ENCODE measurements at places on chromosomes 16 and 17.
A peak's percentile ranks its signal among the peaks of the same experiment; 100 is the strongest.

- DNase-seq, result no peak
These were observed 17.8 kb upstream of the BLMH start for GRCh38 chr17:30309591-30309990.

- peak; percentile 80 for DNase-seq
These were observed 4.2 kb downstream of the BORCS6 start for GRCh38 chr17:8185582-8186445.

DNA sequence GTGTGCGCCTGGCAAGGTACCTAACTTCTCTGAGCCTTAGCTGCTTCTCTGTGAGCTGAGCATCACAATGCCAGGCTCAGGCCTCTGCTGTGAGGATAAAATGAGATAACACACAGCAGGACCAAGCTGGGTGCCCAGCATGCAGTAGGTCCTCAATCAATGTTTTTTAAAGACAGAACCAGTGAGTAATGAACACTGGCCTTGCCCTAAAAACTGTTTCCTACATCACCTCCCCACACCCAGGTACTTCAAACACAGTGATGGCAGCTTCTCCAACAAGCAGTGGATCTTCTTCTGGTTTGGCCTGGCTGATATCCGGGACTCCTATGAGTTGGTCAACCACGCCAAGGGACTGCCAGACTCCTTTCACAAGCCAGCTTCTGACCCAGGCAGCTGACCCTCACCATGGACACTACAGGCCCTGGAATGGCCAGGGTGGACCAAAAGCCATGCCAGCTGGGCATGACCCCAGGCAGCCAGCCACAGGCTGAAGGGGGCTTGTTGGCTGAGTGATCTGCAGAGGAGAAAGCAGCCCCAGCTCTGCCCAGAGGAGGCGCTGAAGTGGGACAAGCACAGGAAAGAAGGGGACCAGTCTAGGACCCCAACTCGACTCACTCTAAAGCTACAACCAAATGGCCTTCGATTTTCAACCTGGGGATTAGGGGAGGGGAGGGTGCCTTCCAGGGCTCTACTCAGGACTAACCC, 3.9 kb downstream of the NAGS start:
- DNase-seq, result no peak

GRCh38 chr16:66155933-66156332, 210.6 kb upstream of the CDH5 start:
- DNase-seq, result no peak

- DNase-seq, result no peak
These were observed 344.7 kb downstream of the GRIN2A start for GRCh38 chr16:9837481-9837880.

DNA sequence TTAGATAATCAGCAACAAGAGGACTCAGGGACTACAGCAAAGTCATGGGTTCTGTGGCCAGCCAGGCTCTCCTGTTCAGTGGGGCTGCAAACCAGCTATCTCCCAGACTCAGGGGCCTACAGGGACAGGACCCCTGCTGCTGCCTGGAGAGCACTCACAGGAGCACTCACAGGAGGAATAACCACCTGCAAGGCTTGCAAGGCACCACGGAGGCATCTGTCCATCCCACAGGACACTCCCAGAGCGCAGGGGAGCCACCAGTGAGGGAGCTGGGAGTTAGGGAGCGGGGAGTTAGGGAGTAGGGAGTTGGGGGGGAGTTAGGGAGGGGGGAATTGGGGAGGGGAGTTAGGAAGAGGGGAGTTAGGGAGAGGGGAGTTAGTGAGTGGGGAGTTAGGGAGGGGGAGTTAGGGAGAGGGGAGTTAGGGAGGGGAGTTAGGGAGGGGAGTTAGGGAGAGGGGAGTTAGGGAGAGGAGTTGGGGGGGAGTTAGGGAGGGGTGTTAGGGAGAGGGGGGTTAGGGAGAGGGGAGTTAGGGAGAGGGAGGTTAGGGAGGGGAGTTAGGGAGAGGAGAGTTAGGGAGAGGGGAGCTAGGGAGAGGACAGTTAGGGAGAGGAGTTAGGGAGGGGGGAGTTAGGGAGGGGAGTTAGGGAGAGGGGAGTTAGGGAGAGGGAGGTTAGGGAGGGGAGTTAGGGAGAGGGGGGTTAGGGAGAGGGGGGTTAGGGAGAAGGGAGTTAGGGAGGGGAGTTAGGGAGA, 5.7 kb downstream of the CANT1 start:
- DNase-seq, result no peak

DNA sequence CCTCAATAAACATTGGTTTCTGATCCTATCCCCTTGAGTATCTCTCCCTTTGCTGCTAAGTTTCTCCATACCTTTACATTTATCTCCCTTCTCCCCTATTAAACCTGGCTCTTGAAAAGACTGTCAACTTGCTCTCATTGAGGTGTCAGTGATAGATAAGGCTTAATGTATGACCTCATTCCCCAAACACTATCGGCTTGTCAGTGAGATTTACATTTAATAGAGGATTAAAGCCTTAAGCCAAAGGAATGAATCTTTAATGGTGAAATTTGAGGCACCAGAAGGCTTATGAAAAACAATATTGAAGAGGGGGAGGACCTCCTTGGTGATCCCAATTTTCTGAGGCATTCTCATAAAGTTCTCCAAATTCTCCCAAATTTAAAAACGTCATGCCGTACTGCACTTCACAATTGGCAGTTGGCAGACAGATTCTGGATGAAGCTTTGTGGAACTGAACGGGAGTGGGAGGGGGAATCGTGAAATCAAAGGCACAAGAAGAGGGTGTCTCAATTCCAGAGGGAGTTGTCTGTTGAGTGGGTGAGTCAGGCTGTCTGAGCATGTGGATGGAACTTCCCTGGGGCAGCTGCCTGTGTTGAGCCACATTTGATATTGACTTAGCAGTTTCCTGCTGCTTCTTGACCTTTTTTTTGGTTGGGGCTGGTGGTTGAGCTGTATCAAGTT, 478.8 kb downstream of the NPIPA7 start:
- DNase-seq, result no peak

DNA sequence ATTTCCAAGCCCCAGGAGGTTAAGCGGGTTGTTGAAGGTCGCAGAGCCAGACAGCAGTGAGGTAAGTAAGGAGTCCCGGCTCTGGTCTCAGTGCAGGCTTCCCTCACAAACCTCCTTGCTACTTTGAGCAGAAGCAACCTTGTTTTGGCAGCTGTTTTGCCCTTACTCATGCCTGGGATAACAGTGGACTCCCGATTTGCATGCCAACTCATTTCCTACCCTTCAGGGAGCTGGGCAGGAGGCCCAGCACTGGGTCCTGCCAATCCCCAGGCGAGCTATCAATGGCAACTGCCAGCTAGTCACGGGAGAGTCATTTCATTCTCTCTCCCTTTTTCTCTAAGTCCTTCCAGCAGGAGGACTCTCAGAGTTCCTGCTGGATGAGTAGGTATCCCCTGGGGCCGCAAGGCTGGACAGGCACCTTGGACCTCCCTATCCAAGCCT, 72.0 kb upstream of the KSR1 start:
- no peak for DNase-seq

- no peak for DNase-seq
These were observed 271.5 kb downstream of the PHKB start for GRCh38 chr16:47732523-47733111.

DNA sequence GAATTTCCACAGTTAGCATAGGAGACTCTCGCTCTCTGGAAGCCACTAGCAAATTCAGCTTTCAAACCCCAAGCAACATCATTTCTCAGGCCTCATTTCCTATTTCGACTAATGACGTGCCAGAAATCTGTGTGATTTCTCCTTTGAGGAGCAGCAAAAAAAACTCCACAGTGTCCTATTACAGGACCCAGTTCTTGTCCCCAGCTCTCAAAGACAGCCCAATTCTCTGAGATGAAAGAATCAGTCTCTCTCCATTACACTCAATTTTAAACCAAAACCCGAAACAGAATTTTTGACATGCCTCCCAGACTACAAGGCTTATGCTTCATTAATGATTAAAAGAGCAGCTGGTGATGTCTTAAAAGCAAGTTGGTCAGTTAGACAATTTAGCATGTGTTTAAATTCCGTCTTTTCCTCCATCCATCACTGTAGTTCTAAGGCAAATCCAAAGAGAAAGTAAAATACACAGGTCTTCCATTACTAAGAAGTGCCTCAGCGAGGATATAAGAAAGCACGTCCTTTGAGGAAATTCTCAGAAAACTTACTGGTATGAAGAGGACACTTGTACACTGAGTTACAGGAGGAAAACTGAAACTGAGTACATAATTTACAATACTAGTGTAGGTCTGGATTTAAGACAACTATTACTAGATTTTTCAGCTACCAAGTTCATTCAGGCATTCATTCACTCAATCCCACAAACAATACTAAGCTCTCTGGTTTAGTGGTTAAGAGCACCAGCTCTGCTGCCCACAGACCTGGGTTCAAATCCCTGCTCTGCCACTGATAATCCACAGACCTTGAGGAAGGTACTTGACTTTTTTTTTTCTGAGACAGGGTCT, 12.5 kb downstream of the TOM1L2 start:
- DNase-seq, result no peak

- DNase-seq, result no peak
These were observed 5.6 kb downstream of the SH2B1 start for GRCh38 chr16:28869201-28869600.

DNA sequence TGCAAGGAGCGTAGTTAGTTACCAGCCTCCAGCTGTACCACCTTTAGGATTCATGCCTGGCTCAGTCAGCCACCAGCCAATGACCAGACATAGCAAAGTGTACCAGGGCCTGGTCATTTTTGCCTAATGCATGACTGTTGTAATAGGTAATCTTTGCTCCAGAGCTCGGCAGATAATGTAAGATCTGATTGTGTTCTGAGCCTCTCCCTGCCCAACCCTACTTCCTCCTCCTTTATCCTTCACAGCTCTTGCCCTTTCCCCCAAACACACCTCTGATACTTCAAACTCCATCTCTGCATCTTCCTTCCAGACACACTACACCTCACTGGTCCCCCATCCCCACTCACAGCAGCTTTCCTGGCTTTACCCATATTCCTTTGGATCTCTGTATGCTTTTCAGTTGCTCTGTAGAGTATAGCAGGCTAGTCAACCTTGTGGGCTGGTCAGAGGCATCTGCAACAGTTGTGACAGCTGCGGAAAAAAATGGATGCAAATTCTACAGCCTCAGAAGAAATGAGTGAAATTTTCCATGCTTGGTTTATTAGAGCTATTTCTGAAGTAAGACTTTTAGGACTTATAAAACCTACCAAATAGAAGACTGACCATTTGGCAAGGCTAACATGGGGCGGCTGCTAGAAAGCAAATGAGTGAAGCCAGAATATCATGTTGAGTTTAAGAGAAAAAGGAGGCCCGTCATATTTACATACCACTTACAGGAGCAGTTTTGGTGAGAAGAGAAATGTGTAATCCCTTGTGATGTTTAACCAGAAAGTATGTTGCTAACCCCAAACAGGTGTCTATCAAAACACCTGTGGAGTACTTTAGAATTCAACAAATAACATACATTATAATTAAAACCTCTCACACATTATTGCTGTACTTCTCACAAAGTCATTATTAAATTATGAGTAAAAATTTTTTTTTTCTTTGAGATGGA, 19.9 kb upstream of the C16orf87 start:
- no peak for DNase-seq

DNA sequence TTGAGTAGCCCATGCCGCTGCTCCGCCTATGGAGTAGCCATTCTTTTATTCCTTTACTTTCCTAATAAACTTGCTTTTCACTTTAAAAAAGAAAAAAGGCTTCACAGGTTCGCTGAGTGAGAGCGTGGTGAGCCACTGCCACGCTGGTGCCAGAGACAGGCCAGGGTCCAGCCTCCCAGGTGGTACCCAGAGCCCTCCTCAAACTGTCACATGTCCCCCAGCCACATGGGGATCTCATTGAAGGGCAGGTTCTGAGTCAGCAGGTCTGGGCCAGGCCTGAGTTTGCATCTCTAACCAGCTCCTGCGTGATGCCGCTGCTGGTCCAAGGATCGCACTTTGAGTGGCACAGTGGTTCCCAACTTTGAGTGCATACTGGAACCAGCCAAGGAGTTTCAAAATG, 36.2 kb downstream of the RBFOX3 start:
- no peak for DNase-seq

GRCh38 chr16:60127196-60127595, 1393.1 kb upstream of the GOT2 start:
- DNase-seq, result no peak

DNA sequence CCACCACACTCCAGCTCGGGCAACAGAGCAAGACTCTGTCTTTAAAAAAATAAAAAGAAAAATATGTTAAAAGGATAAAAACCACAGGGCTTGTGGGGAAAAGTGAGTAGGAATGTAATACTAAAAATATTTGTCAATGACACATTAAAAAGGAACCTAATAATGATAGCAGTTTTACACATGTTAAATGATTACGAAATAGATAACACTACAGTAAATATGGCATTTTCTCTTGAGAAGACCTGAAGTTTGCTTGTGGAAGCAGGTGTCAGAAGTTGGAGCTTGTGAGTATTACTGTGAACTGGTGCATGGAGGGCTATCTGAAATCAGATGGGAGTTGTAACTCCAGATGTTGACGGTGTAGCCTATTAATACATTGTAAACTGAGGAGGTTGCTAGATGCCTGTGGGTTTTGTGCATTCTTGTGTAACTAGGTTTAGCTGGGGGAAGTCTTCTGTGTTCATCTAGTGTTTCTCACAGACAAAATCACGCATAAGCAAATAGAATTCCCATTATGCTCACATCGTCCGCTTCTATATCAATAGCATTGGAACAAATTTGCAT, 44.2 kb upstream of the CLEC18A start:
- DNase-seq, result no peak

DNA sequence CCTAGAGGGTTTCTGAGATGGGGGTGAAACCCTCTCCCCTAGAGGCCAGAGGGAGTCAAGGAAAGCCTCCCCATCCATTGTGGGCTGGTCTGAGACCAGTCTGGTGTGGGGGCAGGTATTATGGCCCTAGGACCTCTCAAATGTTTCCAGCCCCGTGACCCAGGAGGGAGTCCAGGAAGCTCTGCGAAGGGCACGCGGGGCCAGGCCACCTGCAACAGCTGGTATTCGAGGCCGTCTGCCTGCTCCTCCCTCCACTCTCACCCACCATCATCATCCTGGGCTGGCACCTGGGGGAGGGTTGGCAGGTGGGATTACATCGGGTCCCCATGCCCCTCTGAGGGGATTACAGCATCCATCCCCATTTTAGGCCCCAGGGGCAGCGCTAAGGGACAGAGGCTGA, 38.1 kb upstream of the DLX4 start:
- no peak for DNase-seq

DNA sequence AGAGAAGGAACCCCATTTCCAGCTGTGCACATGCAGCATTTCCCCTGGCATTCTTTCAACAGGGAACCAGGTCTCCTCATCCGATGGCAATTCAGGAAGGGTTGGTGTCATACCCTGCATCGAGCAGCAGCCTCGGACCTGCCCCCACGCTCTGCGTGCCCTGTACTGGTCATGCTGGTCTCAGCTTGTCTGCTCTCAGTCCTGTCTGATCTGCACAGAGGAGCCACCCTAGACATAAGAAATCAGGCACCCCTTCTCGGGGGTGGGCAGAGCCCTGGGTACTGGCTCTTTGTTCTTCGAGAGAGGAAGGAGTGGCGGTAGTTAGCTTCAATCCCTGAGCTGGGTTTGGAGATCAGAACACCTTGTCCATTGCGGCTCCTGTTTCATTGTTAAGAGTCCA, 162.0 kb upstream of the RPH3AL start:
- no peak for DNase-seq

DNA sequence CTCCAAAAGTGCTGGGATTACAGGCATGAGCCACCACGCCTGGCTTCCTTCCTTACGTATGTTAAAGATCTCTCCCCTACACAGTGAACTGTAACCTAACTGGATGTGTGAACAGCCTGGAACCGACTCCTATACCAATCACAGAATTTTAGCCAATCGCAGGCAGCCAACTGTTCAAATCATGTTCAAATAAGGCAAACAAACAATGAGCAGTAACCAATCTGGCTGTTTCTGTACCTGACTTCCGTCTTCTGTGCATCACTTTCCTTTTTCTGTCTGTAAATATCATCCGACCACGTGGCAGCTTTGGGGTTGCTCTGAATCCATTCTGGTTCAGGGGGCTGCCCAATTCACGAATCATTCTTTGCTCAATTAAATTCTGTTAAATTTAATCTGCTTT, 27.5 kb downstream of the TEKT5 start:
- DNase-seq, result no peak

Data from activated effector memory CD4-positive, alpha-beta T cell treated with Interleukin-2 at 50 U/mL for 16 hours (primary cell).